ENCODE measurements at places on chromosomes 12 and 14.

DNA sequence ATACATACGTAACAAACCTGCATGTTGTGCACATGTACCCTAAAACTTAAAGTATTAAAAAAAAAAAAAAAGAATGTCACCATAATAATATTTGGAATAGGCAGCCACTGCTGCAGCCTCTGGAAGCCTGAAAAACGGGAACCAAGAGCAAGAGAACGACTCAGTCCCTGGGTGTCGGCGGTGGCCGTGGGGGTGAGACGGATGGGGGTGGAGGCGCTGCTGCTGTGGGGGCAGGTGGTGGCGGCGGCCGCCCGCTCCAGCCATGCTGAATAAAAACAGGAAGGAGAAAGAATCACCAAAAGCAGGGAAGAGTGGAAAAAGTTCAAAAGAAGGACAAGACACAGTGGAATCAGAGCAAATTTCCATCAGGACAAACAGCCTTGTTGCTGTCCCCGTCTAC lies 46.9 kb downstream of the ZFYVE21 start:
- DNase-seq, result no peak

DNA sequence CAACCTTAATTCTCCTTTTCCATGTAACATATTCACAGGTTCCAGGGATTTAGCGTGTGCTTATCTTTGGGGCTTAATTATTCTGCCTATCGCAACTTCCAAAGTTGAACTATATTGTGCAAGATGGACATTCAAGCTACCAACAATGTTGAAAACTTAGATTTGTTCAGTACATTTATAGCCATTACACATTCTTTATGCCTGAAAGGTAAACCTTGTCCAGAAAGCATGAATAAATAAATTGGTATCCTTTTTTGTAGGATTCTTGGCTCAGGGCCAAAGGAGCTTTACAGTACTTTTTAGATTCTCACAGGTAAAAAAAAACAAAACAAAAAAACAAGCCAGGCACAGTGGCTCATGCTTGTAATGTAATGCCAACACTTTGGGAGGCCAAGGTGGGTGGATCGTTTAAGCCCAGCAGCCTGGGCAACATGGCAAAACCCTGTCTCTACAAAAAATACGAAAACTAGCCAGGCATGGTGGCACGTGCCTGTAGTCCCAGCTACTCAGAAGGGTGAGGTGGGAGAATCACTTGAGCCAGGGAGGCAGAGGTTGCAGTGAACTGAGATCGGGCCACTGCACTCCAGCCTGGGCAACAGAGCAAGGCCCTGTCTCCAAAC lies 3.3 kb downstream of the C12orf56 start:
- DNase-seq, result no peak

DNA sequence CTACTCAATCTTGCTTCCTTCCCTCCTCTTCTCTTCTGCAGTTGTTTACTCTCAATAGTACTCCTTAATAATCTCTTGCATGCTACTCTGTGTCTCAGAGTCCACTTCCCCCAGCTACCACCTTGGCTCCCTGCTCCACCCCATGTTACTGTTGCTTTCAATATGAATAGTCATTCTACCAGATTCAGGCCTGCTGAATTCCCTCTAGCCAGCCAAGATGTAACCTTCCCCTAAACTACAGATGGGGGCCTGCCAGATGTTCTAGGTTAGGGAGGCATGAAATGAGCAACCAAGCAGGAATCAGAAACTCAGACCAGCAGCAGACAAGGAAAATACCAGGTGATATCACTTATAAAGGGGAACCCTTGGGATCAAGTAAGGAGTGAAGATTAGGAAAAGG lies 392.1 kb upstream of the DDHD1 start:
- no peak for DNase-seq

GRCh38 chr14:51547260-51547659 lies 104.5 kb upstream of the FRMD6 start:
- no peak for DNase-seq

DNA sequence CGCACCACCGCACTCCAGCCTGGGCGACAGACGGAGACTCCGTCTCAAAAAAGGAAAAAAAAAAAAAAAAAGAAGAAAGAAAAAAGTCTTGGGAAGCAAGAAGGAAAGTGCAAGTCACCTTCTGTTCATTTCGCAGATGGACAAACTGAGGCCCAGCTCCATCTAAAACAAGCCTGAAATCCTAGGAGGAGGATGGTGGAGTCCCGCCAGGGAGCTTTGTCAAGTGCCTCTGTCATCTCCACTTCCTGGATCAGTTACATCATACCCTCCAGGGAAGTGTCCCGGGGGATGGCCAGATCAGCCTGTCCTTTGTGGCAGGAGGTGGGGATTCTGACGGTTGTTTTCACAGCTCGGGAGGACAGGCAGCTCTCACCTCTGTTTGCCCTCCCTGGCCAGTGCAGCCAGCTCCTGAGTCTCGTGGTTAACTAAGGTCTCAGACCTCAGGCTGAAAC lies 8.7 kb upstream of the SDSL start:
- no peak for DNase-seq

DNA sequence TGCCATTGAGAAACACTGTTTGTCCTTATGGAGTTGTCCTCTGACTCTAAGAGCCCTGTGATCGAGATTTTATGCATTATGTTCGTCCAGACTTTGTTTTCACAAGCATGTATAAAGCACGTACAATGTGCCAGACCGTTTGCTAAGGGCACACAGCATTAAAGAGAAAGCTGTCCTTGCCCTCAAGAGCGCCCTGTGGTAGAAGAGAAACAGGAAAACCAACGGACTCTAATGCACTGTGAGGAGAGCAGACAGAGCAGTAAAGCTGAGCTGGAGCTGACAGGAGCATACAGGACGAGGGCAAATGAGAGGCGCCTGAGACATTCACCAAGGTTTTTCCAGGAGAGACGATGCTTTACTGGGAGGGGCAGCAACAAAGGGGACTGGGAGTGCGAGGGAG lies 66.2 kb upstream of the OVCH1 start:
- DNase-seq, result no peak

GRCh38 chr12:68374307-68374982 lies 42.3 kb upstream of the MDM1 start:
- peak; percentile 39 for DNase-seq

GRCh38 chr12:58882826-58883225 lies 37.5 kb downstream of the LRIG3 start:
- DNase-seq, result no peak

DNA sequence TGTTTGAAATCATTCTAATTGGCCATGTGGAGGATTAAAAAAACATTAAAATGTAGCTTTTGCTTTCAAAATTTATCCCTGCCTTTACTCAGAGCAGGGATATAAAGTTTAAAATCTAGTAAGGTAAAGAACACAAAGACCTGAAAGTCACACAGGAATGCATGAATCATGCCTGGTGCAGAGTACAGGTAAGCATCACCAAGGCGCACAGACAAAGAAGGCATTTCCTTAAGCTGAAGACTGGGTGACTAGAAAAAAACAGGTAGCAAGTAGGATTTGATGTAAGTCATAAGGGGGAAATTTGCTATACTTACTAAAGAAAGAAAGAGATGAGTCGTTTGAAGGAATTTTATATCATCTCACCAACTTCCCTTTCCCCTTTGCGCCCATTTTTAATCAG lies 405.6 kb downstream of the GXYLT1 start:
- no peak for DNase-seq

GRCh38 chr12:23534196-23534595 lies 415.3 kb downstream of the SOX5 start:
- DNase-seq, result no peak

DNA sequence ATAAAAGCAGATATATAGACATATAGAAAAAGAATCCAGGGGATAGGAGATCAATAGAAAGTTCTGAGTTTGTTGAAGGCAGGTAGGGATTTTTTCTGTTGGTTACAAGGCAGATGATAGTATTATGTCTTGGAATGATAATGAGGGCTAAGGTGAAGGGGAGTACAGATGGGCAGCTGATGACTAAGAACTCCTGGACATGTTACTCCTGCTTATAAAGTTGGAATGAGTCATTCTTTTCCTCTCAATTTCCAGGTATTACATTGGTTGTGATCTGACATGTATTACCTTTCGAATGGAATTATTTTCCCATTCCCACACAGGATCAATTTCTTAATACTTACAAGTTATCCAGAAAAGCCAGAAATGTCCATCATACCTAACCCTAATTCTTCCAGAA lies 545.2 kb upstream of the MGAT4C start:
- DNase-seq, result no peak

DNA sequence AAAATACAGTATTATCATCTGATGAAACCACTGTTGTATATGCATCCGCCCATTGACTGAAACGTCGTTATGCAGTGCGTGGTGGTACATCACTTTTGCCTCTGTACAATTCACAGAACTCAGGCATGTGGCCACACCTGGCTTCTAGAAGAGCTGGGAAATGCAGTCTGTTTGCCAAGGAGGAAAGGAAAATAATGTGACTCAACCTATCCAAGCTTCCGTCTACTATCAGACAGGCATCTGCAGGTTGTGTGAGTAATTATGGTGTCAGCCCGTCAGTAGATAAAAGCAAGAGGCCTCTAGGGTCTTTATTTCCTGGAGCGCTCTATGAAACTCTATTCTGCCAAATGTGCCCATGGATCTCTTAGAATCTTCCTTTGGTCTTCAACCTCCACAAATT lies 111.6 kb downstream of the BBS10 start:
- no peak for DNase-seq

- no peak for DNase-seq
Observed at GRCh38 chr12:45331552-45331951, 115.7 kb downstream of the ANO6 start.

DNA sequence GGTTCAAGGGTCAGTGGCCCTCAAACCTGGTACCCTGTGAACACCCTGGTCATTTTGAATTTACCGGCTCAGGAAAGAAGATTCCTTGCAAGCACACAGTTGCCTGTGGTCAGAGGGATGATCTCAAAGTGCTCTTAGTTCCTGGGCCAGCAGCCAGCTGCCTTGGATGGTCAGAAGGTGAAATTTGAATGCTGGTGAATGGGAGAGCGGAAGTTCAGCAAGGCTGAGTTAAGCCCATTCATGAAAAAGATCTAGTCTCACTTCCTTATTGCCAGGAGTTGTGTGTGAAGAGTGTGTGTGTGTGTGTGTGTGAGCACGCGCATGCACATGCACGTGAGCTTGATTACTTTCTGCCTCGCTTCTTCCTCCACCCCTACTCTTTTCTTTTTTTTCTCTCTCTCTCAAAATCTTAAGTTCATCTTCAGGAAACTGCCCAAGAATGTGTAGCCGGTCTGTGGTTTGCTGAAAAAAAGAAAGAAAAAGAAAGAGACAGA lies 155.5 kb upstream of the CCND2 start:
- DNase-seq, result no peak

- DNase-seq, result no peak
Observed at GRCh38 chr14:55973911-55974630, 144.1 kb upstream of the PELI2 start.

DNA sequence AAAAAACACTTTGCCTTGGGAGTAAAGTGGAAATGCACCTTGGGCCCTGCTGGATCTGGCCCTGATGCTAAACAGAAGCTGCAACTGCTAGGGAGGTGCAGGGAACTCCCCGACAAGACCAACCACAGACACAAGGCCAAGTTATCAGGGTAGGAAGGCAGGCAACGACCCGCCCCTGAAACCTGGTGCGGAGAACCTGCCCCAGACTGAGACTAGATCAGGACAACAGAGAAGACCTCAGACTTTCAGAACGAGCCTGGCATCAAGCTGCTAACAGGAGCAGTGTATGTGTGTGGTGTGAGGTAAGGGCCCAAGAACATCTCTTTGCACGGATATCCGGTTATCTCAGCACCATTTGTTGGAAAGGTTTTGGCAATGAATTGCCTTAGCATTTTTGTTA lies 233.7 kb upstream of the RTL1 start:
- no peak for DNase-seq

DNA sequence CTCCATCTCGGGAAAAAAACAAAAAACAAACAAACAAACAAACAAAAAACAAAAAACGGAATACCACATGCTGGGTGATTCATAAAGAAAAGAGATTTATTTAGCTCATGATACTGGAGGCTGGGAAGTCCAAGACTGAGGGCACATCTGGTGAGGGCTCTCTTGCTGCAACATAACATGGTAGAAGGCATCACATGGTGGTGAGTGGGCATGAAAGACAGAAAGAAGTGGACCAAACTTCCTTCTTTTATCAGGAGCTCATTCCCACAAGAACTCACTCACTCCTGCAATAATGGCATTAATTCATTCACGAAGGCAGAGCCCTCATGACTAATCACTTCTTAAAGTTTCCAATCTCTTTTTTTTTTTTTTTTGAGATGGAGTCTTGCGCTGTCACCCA lies 8.0 kb upstream of the LGMN start:
- no peak for DNase-seq

DNA sequence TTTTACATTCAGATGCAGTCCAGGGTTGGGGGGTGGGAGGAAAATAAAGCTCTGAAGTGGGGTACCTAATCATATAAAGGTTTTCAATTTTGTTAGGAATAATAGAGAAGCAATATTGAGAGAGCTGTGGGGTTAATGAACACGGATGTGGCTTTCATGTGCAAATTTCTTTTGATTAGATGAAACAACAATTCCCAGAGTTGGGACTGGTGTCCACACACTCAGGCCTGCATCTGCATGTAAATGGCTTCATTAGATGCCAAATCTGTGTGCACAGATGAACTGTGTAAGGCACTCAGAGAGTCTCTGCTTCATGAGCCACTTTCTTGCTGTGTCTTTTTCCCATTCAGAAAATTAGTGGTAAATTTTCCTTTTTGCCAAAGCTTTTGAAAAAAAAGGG lies 377.1 kb upstream of the NOVA1 start:
- DNase-seq, result no peak

DNA sequence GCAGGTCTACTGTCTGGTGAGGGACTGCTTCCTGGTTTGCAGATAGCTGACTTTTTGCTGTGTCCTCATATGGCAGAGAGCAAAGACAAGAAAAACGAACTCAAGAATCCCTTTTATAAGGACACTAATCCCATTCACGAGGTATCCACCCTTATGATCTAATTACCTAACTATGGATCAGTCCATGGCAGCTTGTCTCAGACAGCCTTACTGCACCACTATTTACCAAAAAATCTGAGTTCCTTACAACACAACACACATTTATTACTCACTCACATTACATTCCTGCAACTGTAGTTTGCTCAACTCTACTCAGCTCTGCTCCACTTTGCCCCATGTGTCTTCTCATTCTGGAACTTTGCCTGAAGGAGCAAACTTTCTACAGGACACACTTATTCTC lies 10.1 kb upstream of the SLC6A15 start:
- DNase-seq, result no peak

DNA sequence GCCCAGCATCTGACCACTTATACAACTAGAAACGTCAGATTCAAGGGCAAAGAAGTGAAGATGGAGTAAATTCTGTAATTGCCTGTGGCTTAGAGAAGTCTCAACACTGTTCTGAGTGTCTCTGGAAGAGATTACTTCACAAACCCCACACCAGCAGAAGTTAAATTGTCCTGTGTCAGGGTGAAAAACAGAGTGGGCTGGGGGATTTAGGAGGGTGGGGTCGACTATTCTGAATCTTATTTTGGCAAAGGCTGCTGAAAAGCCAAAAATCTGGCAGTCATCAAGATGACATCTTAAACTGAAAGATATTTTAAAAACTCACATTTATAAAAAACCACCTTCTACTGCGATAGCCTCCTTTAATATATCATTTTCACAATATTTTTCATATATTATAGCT lies 180.8 kb downstream of the KLHL28 start:
- no peak for DNase-seq
